Activated T-helper 1 cell treated with anti-CD3 and anti-CD28 coated beads, Interleukin-12 subunit alpha, Interleukin-12 subunit beta, Interleukin-2, Interleukin-4 antibody, amounts not matched to agents 30 ng/mL and 10 ng/mL and 1 ng/mL, durations not matched to agents 14 hours and 24 hours and 36 hours (primary cell): ENCODE measurements at places on chromosomes 5 and 9. TPM values are rescaled to one million over a fixed set of nuclear protein-coding genes. Genes with fewer than 3 reads are reported as not detected.

DNA sequence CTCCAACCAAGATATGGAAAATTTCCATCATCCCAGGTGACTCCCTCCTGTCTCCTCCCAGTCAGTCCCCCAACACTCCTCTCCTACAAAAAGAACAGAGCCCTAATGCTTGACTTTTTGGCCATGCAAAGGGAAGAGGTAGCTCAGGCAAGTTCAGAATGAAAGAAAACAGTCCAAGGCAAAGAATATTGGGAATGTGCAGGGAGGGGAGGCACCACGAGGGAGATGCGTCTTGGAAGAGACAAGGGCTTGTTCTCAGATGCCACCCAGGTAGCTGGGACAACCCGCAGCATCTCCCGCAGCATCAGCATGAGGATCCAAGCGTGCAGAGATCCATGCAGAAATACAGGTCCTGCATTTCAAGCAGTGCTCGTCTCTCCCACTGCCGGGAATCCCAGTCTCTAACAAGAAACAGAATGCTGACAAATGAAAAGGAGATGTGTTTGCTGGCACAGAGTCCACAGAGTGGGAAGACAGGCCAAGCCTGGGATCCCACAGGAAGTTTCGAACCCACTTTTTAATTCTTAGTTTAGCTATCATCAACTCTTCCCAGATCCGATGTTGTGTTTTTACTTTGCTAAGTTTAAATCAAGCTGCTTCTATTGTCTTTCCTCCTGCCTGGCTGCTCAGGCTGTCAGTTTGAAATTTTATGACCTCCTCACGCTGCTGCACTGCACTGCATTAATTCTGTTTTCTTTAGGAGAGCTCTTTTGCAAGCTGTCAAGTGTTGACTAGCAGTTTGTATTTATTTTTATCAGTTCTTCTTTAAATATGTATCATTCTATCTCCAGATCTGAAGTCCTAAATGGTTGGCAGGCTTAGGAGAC is 86.8 kb upstream of the OSMR start:
- H3K4me1 ChIP-seq: no peaks in the 10 kb centered on the region
- no peaks in the 10 kb centered on the region for H3K36me3 ChIP-seq
- H3K27me3 ChIP-seq: peaks cover 12% of the 10 kb centered on the region
- no peak overlapping the region for H3K4me3 ChIP-seq
- no peak for DNase-seq
- no peak overlapping the region for H3K27ac ChIP-seq

Gene DMRTA1
- total RNA-seq: not detected in 2 replicates

DNA sequence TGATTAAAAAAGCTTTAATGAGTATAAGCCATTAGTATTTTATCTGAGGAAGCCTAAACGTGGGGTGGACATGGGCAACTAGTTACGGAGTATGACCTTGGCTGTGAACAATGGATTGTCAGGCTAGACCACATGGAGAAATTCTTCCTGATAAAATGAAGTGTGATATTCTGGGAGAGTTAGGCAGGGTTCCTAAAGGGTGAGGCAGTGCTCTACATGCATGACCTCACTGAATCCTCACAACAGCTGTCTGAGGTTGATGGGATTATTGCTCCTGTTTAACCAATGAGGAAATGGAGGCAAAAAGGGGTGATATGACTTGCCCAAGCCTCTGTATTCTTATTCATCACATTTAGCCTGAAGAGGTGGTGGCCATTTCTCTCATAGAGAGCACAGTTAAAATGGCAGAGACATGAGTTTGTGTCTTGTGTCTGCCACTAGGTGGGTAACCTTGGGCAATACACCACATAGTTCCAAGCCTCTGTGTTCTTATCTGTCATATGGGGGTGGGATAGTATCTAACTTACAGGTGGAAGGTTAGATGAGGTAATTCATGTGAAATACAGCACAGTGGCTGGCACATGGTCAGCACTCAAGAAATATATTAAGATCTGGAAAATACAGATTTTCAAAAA is 96.1 kb upstream of the NR3C1 start:
- H3K27me3 ChIP-seq: peaks cover 3% of the 10 kb centered on the region
- DNase-seq: no peak
- no peaks in the 10 kb centered on the region for H3K36me3 ChIP-seq
- no peak overlapping the region for H3K27ac ChIP-seq

DNA sequence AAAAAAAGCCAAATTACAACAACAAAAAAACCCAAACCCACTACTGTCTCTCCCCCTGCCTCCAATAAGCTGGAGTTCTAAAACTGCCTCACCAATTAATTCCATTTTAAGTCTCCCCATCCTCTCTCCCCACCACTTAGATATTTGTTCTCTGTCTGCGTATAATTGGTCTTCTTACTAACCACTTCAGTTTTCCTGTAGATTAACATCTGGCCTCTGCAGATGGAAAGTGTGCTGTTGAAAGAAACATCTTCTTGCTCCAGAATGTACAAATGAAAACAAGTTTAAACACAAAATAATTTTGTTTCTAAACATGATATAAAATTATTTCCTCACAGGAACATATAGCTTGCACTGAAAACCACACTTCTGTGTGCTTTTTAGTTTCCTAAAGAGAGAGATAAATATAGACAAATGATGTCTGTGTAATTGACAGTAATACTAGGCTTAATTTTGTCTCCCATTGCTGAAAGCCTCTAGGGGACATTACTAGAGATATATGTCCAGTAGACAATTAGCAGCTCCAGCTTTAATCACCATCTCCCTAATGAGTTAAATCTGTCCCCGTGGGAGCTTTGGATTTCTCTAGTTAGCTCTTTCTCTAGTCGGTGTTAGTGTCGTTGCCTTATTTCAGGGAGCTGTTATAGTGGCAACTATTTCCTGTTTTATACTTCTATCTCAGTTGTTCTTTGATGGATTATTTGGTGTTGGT is 164.0 kb downstream of the ARHGAP26 start:
- H3K4me3 ChIP-seq: no peak overlapping the region
- no peak for DNase-seq
- no peak overlapping the region for H3K27ac ChIP-seq
- peaks cover 23% of the 10 kb centered on the region for H3K36me3 ChIP-seq
- H3K4me1 ChIP-seq: peaks cover 45% of the 10 kb centered on the region

Gene OR1Q1
- not detected in 2 replicates for total RNA-seq

GRCh38 chr5:28576022-28576421 is 1537.6 kb upstream of the CDH9 start:
- H3K4me3 ChIP-seq: no peak overlapping the region
- H3K4me1 ChIP-seq: no peaks in the 10 kb centered on the region
- H3K27me3 ChIP-seq: no peaks in the 10 kb centered on the region

DNA sequence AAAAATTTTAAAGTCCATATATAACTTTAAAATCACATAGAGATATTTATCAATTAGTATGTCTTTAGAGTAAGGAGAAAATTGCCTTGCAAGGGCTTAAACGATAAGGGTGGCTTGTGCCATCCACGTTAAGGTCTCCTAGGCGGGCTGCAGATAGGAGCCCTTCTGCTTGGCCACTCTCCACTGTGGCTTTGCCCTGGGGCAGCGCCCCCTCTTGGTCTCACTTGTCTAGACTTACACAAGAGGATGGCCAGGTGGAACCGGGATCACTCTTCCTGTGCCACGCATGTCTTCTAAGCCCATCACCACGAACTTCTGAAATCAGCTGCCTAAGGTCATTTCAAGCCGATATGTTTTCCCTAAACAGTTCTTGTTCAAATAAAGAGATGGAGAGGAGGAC is 2.9 kb downstream of the FPGS start:
- H3K27me3 ChIP-seq: no peaks in the 10 kb centered on the region
- DNase-seq: no peak
- H3K36me3 ChIP-seq: peaks cover 28% of the 10 kb centered on the region
- H3K27ac ChIP-seq: peak overlapping the region; percentile 70

DNA sequence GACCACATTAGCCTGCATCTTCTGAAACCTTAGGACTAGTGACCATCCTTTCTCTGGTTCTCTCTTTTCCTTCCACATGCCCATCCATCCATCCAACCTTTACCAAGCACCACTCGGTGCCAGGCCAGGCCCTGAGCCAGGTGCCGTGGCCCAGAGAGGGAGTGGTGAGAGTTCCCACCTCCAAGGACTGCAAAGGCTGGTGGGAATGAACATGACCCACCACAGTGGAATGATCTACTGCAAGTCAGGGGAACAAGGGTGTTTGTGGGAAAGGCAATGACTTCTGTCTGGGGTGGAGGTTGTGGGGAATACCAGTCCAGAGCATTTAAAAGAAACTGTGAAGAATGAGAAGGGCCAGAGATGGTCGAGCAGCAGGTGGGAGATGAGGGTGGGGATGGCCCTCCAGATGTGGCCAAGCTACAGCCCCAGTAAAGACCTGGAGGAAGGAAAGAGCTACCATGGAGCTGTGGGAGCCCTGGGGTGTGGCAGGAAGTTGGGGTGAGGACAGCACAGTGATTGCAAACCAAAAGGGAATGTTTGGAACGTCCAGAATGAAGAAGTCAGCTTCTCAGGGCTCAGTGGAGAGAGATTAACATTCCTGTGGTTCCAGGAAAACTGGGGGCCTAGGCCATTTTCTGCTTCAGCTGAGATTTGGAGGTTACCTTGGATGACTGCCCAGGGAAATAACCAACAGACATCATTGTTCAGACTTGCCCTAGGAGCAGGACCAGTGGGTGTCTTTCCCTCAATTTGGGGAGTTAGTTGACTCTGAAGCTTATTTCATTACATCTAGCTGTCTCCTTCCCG is 30.7 kb upstream of the CORO2A start:
- H3K27me3 ChIP-seq: no peaks in the 10 kb centered on the region
- H3K36me3 ChIP-seq: no peaks in the 10 kb centered on the region
- no peak overlapping the region for H3K4me3 ChIP-seq
- no peaks in the 10 kb centered on the region for H3K4me1 ChIP-seq
- no peak for DNase-seq

Gene PCDHGA3
- total RNA-seq: 0.10 TPM in 1 of 2 replicates, not detected in the other

GRCh38 chr5:88756953-88757352 is 126.0 kb downstream of the MEF2C start:
- no peak for DNase-seq
- H3K4me3 ChIP-seq: no peak overlapping the region
- peaks cover 12% of the 10 kb centered on the region for H3K27me3 ChIP-seq
- H3K36me3 ChIP-seq: no peaks in the 10 kb centered on the region
- no peak overlapping the region for H3K27ac ChIP-seq

GRCh38 chr9:133710661-133711427 is 27.3 kb downstream of the SARDH start:
- peaks cover 5% of the 10 kb centered on the region for H3K27me3 ChIP-seq
- no peak overlapping the region for H3K27ac ChIP-seq
- DNase-seq: no peak
- no peaks in the 10 kb centered on the region for H3K36me3 ChIP-seq

DNA sequence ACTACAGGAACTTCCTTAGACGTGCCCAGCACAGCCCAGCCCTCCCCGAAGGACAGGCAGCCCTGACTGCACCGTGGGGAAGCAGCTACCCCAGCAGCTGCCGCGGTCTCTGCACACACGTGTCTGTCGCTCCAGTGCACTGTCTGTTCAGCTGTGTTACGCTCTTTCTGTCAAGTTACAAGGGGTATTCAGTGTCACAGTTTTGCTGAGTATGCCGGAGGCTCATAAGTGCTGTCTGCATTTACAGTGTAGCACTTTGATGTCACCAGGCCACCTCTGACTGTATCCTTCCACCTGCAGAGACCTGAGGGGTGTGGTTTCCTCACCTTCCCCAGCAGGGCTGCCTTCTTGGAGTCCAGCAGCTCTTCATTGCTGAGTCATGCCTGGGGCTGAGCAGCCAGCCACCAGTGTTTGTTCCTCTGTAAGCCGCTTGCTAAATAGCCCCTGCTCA is 126.8 kb downstream of the EHMT1 start:
- no peaks in the 10 kb centered on the region for H3K27me3 ChIP-seq
- H3K27ac ChIP-seq: no peak overlapping the region
- H3K4me1 ChIP-seq: peaks cover 13% of the 10 kb centered on the region
- H3K4me3 ChIP-seq: no peak overlapping the region
- peaks cover 23% of the 10 kb centered on the region for H3K36me3 ChIP-seq

Gene CTXN3
- total RNA-seq: not detected in 2 replicates

Gene PCDHGC4
- not detected in 2 replicates for total RNA-seq

Gene RPP25L
- total RNA-seq: 37.5 and 40.2 TPM in 2 replicates

- no peak overlapping the region for H3K4me3 ChIP-seq
- H3K27ac ChIP-seq: no peak overlapping the region
- H3K27me3 ChIP-seq: no peaks in the 10 kb centered on the region
Observed at GRCh38 chr5:167642779-167643517, 648.5 kb upstream of the WWC1 start.

- H3K27me3 ChIP-seq: no peaks in the 10 kb centered on the region
- DNase-seq: no peak
Observed at GRCh38 chr5:13957032-13957645, 12.7 kb upstream of the DNAH5 start.

GRCh38 chr9:86279839-86280238 is 2.5 kb downstream of the ISCA1 start:
- peaks cover 47% of the 10 kb centered on the region for H3K4me1 ChIP-seq
- H3K27me3 ChIP-seq: no peaks in the 10 kb centered on the region
- H3K36me3 ChIP-seq: peaks cover 20% of the 10 kb centered on the region
- H3K27ac ChIP-seq: no peak overlapping the region

Gene CTNND2
- not detected in 2 replicates for total RNA-seq

- no peak for DNase-seq
- peaks cover 76% of the 10 kb centered on the region for H3K4me1 ChIP-seq
- H3K4me3 ChIP-seq: peak overlapping the region; percentile 98
- no peaks in the 10 kb centered on the region for H3K27me3 ChIP-seq
- H3K27ac ChIP-seq: no peak overlapping the region
- H3K36me3 ChIP-seq: peaks cover 13% of the 10 kb centered on the region
Observed at GRCh38 chr5:109693535-109694400, 4.0 kb downstream of the MAN2A1 start.

DNA sequence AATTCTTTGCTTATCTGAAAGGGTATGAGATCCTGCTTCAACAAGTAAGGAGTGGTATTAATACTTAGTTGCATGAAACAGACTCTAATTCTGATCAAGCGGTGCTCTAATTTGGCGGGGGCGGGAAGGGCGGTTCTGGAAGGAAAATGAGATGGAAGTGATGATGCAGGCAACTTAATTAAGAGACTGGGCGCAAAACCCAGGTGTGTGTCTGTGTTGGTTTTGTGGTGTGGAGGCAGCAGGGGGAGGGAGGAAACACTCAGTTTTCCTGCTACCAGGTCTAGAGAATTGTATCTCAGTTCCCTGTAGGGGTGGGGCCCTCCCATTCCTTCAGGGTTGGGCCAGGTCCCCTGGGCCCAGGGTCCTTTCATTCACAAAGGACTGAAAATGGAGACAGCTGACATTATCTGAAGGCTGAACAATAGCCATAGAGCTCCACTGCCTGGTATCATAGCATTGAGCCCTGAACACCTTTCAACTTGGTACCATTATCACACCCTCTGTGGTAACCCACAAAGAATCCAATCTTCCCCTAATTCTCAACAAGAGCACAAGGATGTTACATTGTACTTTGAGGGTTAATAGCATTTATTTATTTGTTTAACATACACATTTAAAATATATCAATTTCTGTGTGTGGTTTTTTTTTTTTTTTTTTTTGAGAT is 17.2 kb upstream of the C5orf47 start:
- peaks cover 12% of the 10 kb centered on the region for H3K4me1 ChIP-seq
- no peak overlapping the region for H3K4me3 ChIP-seq
- DNase-seq: no peak
- no peaks in the 10 kb centered on the region for H3K36me3 ChIP-seq
- peaks cover 25% of the 10 kb centered on the region for H3K27me3 ChIP-seq

Gene ANKRD20A1
- 0.59 and 1.9 TPM in 2 replicates for total RNA-seq

DNA sequence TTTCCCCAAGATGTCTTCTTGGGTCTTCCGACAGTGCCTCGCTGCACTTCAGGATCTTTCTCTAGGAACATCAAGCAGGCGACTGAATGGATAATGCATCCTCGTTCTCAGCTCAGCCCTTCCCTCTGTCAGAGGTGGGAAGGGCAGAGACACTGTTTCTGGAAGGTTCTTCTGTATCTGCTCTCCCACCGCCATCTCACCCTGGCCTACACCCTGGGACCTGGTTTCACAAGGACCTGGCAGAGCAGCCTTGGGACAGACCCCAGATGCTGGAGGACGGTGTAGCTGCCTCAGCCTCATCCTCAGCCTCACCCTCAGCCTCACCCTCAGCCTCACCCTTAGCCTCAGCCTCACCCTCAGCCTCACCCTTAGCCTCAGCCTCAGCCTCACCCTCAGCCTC is 18.5 kb downstream of the MRPL36 start:
- no peak for DNase-seq
- H3K36me3 ChIP-seq: no peaks in the 10 kb centered on the region
- peaks cover 5% of the 10 kb centered on the region for H3K27me3 ChIP-seq
- peaks cover 14% of the 10 kb centered on the region for H3K4me1 ChIP-seq
- H3K27ac ChIP-seq: no peak overlapping the region
